ENCODE measurements at places on chromosomes 1 and 21.

GRCh38 chr1:47919113-47919833, 77.9 kb downstream of the TRABD2B start:
- no peak for DNase-seq

GRCh38 chr1:154478639-154479038, 23.4 kb upstream of the TDRD10 start:
- DNase-seq, result no peak

DNA sequence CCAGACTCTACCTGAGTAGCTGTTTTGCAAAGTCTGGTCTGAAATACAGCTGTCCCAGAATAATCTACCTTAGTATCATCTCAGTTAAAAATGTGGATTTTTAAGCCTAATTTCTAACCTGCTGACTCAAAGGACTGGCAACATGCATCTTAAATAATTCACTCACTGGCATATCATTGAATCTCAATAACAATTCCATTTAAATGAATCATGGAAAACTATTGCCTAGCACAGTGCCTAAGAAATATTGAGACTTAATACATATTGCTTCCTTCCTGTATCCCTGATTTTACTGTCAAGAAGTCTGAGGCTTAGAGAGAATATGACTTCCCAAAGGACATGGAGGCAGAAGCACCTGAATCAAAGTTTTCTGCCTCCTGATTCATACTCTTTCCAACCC, 3.1 kb downstream of the CCDC190 start:
- no peak for DNase-seq

DNA sequence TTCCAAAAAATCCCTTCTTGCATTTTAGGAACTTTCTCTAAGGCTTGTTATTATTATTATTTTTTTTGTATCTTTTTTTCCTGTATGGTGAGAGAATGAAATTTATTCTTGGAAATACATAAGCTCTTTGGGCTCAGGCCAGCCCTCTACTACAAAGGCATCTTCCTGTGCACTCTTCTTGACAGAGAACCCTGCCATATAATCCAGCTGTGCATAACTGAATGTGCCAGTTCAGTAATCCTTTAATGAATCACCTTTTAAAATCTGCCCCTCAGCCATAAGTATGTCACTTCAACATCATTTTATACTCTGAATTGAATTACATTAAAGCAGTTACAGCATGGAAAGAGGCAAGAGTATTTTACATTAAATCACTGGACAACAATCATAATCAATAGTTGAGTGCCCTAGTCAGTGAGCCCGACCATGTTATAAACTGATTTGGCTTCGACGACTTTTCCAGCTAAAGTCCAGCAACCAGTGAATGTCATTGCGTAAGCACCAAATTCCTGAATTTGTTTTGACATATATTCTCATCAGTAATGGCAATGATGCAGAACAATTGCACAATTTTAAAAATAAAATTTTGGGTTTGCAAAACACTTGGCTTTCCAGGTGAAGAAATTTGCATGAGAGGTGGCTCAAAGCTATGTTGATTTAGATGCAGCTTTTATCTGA, 59.2 kb upstream of the KCNK2 start:
- no peak for DNase-seq

DNA sequence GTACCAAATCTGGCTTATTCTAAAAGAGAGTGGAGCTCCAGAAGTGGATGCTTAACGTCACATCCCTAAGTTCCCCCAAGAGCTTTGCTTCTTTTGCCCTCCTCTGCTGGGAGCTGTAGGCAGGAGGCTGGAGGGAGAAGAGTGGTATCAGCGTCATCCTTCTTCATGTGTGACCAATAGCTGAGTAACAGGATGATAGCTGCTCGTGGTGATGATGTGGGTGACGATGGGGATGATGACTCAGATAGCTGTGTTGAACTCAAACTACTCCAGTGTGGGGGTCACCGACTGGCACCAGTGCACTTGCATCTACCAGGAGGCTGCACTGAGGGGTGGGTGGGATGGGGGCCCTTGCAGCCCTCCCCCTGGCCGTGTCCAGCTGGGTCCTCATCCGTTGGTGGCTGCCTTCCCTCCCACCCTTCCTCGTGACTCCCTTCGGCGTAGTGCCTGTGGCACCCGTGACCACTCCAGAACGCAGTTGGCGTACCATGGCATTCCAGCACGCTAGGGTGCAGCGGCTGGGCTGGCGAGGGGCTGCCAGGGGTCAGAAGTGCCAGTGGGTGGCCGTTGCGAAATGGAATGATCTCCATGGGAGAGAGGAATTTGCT, 1.1 kb downstream of the IGFN1 start:
- DNase-seq, result no peak

- no peak for DNase-seq
Observed at GRCh38 chr1:8376358-8376840, 58.5 kb downstream of the SLC45A1 start.

DNA sequence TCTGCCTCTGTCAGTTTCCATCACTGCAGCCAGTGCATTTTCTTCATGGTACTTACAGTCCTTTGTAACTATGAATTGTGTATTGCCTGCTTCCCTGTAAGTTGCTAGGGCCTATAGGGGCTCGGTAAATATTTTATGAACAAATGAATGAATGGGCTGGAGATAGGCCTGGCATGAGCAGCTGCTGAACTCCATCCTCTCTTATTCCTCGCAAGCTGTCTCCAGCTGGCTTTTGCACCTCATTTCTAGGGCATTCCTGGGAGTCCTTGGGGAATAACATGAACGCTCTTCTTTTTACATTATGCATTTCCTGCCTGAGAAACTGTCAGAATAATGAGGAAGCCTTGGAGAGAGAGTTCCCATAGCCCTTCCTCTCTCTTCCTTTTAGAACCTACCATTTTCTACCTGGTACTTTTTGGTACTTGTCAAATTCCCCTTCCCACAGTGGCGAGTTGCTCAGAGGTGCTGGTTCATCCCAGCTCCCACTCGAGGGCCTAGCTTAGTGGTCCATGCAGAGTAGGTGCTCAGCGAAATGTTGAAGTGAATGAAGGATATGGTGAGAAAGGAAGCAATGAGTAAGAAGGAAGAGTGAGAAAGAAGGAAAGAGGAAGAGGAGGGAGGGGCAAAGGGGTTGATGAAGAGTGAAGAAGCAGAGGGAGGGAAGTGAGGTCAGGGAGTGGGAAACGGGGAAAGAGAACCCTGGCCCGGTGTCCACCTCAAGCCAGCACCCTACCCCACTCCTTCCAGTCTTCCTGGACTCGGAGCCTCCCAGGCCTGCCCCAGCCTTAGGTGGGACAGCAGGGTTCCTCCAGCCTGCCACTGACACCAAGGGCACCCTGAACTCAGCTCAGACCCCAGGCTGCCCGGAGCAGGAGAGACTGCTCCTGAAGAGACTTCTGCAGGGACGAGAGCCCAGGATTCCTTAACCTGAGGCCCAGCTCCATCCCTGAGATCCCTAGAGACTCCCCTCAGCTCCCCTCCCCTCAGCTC, 29.6 kb downstream of the KCNC4 start:
- peak; percentile 44 for DNase-seq

DNA sequence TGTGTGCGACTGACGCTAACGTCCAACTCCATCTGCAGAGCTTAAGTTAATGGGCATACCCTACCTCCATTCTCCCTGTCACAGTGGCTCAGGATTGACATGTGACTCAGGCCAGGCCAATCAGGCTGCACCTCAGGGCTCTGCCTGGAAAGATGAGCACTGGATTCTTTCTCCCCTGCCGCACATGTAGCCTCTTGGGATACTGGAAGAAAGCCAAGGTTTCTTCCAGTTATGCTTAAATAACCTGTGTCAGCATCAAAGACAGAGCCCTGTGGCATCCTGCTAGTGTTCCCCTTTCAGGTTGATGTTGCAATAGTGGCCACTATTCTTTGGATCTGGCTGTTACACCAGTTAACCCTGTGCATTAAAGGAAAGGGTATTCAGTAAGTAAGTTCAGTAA, 55.0 kb upstream of the SYT6 start:
- DNase-seq, result no peak

- DNase-seq, result peak; percentile 50
Observed at GRCh38 chr1:152185544-152186391, 26.7 kb upstream of the RPTN start.

DNA sequence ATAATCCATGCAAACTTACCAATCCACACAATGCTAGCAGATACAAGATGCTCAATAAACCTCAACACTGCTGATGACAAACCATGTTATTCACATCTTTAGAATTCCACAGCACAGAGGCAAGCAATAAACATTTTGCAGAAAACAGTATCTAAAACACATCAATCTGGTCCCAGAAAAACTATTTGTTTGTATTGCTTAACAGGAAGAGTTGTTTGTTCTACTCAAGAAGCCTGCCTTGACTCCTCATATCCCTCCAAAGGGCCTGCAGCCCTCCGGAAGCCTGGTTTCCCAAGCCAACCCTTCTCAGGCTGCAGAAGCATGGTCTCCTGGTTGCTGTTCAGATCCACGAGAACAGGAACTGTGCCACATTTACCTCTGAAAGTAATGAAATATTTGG, 139.7 kb downstream of the RERE start:
- no peak for DNase-seq

- DNase-seq, result no peak
Observed at GRCh38 chr1:1047963-1048362, 26.1 kb downstream of the RNF223 start.

GRCh38 chr1:214123061-214123784, 135.4 kb downstream of the PROX1 start:
- peak; percentile 81 for DNase-seq

GRCh38 chr1:174916846-174917245, 82.9 kb upstream of the CACYBP start:
- no peak for DNase-seq

GRCh38 chr1:100188617-100189016, 10.6 kb upstream of the LRRC39 start:
- no peak for DNase-seq

DNA sequence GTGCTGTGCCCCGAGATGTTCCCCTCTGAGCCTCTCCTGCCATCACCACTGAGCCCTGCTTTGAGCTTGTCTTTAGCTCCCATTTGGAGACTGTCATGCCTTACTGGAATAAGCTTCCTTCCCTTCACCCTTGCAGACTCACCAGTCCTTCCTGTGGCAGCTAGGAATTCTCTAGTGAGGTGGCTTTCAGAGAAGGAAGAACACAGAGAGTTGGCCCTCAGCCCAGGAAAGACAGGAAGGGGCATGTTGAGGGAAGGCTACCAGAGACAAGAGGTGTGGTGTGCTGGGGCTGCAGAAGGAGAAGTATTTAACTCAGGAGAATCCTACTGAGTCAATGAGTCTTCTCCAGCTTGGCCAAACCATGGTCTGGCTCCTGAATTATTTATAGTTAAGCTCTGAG, 76.3 kb downstream of the UCK2 start:
- no peak for DNase-seq

GRCh38 chr21:16536643-16537434, 807.1 kb downstream of the USP25 start:
- no peak for DNase-seq

- peak; percentile 45 for DNase-seq
Observed at GRCh38 chr1:1760345-1760650, 18.0 kb downstream of the NADK start.

DNA sequence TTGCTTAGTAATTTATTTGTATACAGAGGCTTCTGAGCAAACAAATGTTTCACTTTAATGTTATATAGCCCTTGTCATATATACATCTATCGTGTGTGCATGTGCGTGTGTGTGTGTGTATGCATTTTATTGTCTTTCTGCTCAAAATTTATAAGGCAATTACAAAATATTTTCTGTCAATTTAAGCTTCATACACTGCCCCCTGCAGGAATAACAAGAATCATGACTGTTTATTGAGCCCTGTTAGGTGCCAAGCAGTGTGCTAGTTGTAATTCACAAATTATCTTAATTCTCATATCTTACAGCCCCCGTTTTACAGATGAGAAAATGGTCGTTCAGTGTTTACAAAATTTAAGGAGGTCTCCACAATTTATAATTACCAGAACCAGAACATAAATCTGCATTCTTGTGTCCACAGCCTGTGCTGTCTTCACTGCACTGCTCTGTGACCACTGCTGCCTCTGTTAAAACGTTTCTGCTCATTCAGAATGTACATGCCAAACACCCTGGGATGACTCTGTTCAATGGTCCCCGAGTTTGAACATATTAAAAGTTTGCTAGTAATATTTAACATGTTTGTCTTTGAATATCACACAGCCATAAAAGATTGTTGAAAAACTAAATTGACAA, 181.3 kb downstream of the ATP6V1G3 start:
- no peak for DNase-seq

- DNase-seq, result peak; percentile 99
Observed at GRCh38 chr1:160070243-160071163, 543 bp upstream of the KCNJ10 start.

DNA sequence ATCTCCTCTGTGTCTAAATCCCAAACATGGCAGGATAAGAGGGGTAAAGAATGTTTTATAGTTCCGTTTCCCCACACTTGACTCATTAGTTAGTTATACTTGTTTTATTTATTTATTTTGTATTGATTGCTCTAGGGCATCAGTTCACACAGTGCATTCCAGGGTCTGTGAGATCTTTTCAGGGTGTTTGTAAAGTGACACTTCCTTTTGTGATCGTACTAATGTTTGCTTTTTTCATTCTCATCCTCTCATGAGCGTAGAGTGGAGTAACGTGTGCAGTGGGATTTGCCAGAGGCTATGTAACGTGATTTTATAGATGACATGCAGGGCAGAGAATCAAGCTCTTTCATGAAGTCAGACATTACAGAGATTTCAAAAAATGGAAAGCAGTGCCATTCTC, 103.2 kb downstream of the SCCPDH start:
- DNase-seq, result no peak

- DNase-seq, result peak; percentile 30
Observed at GRCh38 chr1:26858160-26858559, 4.8 kb upstream of the SFN start.

DNA sequence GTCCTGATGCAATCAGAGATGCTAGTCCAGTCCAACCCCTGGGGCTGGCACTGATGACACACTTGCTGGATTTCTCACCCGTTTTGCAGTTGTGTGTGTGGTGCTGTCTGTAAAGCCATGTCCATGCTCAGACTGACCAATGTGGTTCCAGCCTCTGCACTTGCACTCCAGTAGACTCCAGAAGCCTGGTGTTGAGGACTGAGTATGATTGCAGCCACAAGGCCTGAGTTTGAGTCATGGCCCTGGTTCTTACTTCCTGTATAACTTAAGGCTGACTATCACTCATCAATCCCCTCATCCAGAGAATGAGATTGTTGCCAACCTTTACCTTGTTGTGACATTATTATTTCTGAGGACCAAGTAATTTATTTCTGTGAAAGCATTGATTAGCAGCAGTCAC, 34.8 kb upstream of the IKBKE start:
- DNase-seq, result no peak

GRCh38 chr1:206419250-206419649, 51.0 kb upstream of the IKBKE start:
- DNase-seq, result no peak

- DNase-seq, result peak; percentile 95
Observed at GRCh38 chr1:26284597-26285347, 4.9 kb downstream of the SH3BGRL3 start.

- DNase-seq, result peak; percentile 33
Observed at GRCh38 chr1:111030590-111030989, 66.9 kb upstream of the LRIF1 start.

DNA sequence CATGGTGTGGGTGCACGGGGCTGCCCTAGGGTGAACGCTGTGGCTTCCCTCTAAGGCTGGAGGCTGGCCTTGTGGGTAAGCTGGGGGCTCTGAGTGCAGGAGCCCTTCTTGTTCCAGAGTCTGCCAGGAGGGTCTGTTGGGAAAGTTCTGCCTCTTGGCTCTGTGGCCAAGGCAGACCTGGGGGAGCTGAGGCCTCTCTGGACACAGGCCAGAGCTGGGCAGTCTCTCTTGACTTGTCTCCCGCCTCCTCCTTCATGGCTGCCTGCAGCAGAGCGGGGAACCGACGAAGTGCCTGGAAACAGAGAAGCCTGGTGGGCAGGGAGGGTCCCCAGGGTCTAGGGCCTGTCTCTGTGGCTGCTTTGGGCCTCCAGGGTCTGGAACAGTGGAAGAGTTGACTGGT, 30.3 kb upstream of the PEX10 start:
- no peak for DNase-seq
